ENCODE measurements at places on chromosomes 5 and 9.

GRCh38 chr9:89879276-89879675 lies 274.5 kb downstream of the GADD45G start:
- no peak for DNase-seq

DNA sequence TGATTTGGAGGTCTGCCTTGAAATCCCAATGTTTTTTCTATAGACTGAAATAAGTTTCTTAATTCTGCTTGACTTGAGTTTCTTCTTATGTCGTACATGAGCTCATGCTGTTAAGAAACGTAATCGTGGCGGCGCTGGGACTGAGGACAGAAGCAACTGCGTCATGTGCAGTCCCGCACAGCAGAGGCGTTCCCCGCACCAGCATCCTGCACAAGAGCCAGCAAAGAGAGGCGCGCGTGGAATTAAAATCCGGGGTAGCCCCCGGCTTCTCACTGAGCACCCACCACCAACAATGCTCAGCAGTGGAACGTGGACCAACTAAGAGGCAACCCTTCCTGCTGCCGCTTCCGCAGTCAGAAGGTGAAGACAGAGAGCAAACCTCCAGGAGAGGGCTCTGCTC lies 496.2 kb upstream of the ADAMTS16 start:
- DNase-seq = no peak

DNA sequence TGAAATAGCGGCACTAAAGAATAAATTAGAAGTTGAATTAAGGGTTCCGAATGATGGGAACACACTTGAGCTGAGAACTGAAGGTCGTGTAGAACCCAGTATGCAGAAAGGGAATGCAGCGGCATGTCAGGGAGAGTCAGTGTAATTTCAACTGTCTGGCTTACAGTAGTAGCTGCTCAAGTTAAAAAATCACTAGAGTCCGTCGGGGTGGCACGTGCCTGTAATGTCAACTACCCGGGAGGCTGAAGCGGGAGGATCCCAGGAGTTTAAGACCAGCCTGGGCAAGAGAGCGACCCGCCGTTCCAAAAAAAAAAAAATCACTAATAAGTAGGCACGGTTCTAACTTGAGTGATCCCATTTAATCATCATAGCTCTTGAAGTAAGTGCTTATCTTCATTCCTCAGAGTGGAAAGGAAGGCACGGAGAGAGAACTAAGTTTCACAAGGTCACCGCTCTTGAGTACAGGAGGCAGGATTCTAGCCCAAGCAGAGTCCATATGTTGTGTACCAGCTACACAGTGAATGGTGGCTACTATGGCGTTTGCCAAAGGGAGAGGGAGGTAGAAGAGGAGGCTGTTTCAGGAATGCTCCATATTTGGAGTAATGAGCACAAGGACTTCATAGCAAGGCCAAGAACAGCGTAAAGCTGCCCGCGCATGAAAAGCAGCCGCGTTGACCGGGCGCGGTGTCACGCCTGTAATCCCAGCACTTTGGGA lies 831 bp downstream of the RMRP start:
- no peak for DNase-seq

DNA sequence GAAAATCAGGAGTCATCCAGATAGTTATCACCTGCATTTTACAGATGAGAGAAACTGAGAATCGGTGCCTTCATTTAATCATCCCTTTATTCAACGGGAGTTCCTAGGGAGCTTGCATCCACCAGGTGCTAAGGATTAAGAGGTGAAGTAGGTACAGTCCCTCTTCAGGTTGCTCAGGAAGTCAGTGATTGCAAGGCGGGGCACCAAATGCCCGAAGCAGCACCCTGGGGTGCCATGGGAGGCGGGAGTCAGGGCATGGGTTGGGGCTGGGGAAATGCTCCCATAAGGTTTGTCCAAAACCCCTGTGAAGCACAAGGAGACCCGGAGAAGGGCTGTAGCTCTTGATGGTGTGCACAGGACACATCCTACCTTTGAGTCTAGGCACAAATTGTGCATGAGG lies 98.8 kb upstream of the KLF4 start:
- no peak for DNase-seq

DNA sequence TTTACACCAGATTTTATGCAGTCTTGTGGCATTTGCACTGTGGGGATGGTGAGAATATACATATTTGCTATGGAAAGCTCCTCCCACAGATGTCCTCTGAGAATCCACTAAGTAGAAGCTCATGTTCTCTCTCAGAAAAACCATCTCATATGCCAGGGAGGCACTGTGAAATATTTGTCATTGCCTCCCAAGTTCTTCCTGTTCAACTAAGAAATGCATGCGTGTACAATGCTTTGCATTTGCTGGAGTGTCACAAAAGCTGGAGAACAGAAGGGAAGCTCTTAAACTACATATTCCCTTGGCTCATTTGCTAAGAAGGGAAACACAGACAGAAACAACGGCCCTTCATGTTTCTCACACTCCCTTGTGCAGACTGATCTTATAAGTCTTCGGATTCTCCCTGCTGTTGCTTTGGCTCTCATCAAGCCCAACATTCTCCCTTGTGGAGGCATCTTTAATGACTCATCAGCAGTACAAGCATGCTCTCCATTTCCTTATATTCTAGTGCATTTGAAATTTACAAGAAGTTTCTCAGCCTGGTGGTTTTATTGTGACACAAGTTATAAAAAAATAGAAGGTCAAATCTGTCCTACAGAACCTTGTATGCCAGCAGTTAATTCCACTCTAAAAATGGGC lies 220.6 kb downstream of the TRIM36 start:
- DNase-seq = no peak

GRCh38 chr5:61802456-61802855 lies 470.4 kb downstream of the ZSWIM6 start:
- no peak for DNase-seq

- DNase-seq = no peak
These were observed 129.8 kb downstream of the PLPPR1 start for GRCh38 chr9:101158361-101158760.

DNA sequence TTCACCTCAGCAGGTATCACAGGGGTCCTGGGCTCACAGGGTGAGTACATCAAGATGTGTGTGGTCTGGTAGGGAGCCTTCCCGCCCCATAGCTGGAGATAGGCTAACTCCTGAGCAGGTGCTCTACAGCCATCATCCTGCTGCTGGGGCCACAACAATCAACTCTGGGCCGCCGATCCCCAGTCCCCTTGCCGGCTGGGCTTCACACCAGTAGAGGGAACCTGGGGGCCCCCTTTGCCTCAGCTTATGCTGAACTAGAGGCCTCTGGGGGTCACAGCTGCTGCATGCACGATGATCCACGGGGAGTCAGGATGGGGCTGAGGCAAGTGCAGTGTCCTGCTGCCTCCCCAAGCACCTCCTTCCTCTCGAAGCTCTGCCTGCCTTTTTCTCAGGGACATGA lies 46.5 kb downstream of the IRF1 start:
- DNase-seq = no peak

GRCh38 chr9:124183772-124184171 lies 74.0 kb upstream of the NEK6 start:
- no peak for DNase-seq

DNA sequence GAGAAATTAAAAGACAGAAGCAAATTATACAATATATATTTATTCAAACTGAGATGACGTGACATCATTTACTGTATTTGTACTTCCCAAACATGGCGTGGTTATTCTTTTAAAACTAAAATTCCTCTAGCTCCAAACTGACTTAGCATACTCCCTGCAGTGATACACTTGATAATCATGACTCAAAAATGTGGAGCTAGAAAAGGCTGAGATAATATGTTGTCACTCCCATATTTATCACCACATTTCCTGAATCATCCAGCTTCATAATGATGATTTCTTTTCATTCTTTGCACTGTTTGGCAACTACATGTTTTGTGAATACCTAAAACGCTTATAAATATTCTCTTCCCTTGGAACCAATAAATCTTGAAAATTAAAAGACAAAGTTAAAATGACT lies 341.0 kb downstream of the EBF1 start:
- peak; percentile 78 for DNase-seq

- DNase-seq = peak; percentile 46
These were observed 10.3 kb downstream of the PTPA start for GRCh38 chr9:129121483-129121882.

DNA sequence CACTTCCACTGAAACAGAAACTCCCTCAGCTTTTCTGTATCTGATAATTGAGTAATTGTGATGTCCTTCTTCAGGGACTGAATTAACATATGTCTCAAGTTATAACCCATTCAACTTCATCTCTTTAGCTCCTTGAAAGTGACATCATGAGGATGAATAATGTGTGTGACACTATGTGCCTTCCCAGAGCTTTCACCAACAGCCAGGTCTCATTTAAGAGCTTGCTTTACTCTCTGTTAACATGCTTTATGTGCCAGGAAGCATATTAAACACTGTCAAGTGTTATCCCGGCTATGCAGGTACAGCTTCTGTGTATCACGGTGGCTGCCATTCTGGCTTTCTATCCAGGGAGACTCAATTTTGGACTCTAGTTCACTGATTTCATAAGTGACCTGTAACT lies 799.9 kb downstream of the CDH12 start:
- no peak for DNase-seq

- DNase-seq = no peak
These were observed 28.5 kb upstream of the IFNA14 start for GRCh38 chr9:21268347-21268657.

All from GM04504 (cell line).